ENCODE measurements at places on chromosomes 11 and 22.

DNA sequence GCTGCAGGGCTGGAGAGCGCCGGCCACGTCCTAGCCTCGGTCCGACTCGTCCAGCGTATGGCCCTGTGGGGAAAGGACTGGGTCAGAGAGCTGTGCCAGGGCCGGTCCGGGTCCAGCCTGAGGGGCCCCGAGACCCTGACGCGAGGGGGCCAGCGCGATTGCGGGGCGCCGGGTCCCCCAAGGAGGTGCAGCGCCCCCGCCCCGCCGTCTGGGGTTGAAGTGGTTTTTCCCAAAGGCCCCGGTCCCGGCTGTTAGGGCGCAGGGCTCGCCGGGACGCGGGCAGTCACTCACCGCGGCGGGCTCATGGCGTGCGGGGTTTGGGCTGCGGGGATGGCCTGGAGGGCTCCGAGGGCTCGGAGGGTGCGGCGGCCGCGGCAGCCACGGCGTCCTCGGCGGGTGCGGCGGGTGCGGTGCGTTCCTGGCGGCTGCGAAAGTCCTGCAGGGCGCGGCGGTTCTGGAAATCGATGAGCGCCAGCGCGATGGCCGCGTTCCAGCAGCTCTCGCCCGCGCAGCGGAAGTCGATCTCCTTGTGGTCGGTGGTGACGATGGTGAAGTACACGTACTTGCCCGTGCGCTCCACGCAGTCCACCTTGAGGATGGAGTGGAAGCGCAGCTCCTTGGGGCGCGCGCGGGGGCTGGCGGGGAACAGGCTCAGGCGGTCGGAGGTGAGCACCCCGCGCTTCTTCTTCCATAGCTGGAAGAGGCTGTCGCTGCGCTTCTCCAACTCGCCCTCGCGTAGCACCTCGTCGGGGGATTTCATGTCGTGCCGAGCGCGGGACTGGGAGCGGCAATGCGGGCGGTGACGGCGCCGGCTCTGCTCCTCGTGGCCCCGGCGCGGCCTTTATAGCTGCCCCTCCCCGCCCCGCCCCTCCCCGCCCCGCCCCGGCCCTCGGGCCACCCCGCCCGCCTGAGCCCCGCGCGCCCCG lies at the start of gene PHLDA2:
Gene PHLDA2, minus strand, starts transcription at position 816 of the 926 bp plus-strand sequence. Its CDS starts 56 bp downstream, at position 760.
- no peak for DNase-seq

GRCh38 chr11:28268925-28269324 lies 160.7 kb downstream of the METTL15 start:
- no peak for DNase-seq

- no peak for DNase-seq
These were observed 55.2 kb downstream of the ST3GAL4 start for GRCh38 chr11:126410649-126411048.

DNA sequence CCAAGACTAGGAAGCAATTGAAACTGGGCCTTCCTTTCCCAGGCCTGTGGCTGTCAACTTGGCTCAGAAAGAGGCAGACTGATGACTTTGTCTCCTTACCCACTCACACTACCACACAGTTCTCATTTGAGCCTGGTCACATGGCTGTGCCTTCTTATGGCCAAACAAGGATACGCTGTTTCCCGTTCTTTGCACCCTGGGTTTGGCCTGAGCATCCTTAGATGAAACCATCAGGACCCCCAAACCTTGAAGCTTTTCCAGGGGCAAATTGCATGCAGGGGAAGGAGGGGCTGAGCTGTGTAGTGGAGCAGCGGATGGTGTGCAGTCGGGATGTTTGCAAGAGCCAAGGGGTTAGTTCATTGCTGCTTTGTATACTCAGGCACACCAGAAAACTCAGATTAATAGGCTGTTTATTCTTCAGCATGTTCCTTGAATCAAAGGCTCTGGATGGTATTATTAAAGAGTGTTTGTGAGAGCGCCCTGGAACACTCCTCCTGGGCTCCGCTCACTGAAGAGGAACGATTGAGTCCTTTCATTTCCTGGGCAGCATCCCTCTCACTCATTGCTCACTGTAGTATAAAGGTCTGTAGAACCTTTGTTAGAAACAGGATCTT lies 69.8 kb downstream of the ARFGAP2 start:
- peak; percentile 23 for DNase-seq

GRCh38 chr11:117882311-117882905 lies 6.0 kb upstream of the FXYD6 start:
- DNase-seq: peak; percentile 92

- no peak for DNase-seq
These were observed 8.0 kb upstream of the MS4A10 start for GRCh38 chr11:60777106-60777505.

- DNase-seq: no peak
These were observed 34.7 kb downstream of the RNF169 start for GRCh38 chr11:74783241-74783871.

- no peak for DNase-seq
These were observed 18.2 kb upstream of the NDUFC2 start for GRCh38 chr11:78097666-78098385.

DNA sequence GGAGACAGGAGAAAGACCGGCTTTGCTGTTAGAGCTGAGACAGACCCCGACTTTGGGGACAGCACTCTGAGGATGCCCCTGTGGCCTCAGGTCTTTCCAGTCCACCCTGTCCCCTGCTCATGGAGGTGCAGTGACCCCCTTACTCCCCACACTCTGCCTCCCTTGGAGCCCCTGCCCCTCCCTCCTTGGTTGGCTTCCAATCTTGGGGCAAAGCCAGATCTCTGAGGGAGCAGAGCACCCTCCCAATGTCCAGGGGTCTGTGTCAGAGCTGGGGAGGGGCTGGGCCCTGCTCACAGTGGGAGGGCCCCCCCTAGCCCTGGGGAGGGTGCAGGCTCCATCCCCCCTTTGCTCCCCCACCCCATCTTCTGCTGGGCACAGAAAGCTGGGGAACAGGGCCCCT lies 50.0 kb downstream of the IGLL1 start:
- DNase-seq: no peak

- DNase-seq: no peak
These were observed 65.3 kb upstream of the SLN start for GRCh38 chr11:107777110-107777509.

DNA sequence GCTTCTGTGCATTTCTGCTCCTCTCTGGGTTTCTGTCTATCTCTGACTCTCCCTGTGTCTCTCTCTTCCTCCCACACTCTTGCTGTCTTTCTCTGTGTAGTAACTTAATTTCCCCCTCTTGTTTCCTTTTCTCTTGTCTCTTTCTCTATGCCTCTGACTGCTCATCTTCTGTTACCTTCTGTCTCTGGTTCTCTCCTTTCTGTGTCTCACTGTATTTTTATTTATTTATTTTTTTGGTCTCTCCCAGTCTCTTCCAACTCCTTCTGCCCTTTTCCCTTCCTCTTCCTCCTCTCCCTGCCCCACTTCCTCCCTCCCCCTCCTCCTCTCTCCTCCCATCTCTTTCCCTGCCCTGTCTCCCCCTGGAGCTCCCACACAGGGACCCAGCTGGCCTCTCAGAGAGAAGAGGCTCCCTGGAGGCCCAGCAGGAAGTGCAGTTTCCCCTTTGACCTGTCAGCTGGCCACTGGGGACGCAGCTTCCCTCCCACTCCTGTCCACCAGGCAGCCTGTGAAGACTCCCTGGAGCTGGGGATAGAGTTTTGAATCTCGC lies 38.3 kb upstream of the MYH9 start:
- no peak for DNase-seq

- no peak for DNase-seq
These were observed 273.9 kb downstream of the SBF2 start for GRCh38 chr11:10019906-10020682.

DNA sequence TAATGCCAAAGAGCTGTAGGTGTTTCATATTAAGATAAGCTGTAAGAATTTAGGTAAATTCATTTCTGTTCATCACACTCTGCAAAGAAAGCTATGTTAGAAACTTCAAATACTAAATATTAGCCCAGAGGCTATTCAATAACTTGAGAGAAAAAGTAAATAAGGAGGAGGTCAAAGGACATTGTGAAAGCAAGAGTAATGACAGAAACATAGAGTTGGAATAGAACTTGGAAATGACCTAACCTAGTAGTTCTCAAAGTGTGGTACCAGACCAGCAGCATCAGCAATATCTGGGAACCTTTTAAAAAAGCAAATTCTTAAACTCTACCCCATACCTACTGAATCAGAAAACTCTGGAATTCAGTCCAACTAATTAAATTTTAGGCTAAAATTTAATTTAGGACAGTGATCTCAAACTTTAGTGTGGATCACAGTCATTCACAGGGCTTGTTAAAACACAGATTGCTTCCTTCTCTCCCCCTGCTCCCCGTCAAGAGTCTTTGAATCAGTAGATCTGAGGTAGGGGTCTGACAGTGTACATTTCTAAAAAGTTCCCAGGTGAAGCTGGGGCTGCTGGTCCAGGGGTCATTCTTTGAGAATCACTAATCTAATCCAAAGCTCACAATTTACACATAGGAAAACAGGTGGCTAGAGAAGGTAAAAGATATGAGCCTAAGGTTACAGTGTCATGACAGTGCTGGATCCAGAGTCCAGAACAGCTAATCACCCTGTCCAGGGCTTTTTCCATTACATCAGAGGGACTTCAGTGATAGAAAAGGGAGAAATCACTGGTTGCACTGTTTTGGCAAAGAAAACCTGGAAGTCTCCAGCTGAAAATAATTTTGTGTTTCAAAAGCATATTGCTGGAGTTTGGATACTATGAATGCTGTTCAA lies 241.1 kb downstream of the SOX6 start:
- DNase-seq: no peak

DNA sequence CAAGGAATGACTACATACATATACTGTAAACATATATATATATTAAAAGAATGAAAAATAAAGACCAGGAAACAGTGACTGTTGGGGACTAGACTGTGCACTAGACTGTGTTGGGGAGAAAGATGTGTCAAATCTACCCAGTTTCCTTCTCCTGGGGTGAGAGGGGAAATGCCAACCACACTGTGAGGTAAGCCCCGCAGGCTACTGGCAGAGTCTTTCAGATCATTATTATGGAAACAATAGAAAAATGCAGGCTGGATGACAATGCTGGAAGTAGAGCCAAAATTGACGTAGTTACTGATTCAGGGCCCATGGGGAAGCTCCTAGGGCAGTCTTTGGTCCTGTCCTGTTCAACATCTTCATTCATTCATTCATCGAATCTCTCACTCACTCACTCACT lies 101.4 kb downstream of the C11orf58 start:
- DNase-seq: no peak

- DNase-seq: no peak
These were observed 15.7 kb upstream of the PARVA start for GRCh38 chr11:12361682-12362081.

GRCh38 chr11:86869531-86869930 lies 69.2 kb downstream of the PRSS23 start:
- no peak for DNase-seq

DNA sequence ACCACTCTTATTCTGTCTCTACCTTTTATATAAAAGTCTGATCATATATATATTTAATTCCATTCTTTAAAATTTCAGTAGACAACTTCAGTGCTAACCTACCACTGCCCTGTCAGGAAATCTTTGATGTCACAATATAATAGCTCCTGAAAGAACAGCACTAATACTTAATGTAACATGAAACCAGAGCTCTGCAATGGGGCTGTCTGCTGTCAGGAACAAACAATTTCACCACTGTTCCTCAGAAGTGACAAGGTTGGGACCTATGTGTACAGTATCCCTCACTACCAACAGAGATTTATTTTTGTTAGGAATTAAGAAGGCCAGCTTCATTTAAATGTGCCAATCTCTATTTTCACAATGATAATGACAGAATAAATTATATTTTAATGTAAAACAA lies 165.5 kb upstream of the C11orf58 start:
- DNase-seq: no peak

DNA sequence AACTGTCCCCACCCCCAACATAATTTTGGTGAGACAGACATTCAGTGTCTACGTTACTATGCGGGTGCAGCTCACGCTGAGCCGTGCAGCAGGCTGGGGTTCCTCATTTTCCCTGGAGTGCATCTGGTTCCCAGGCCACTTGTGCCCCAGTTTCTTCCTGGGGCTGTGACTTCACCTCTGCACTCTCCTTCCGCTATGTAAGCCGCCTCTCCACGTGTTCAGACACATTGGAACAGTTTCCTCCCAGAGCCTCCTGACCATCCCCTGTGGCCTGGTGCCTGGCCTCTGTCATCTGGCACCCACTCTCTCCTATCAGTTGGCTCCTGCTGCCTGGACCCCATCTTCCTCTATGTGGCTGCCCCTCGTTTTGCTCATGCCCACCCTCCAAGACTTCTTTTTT lies 46.2 kb upstream of the A4GALT start:
- no peak for DNase-seq

- no peak for DNase-seq
These were observed 7.1 kb downstream of the TBX1 start for GRCh38 chr22:19767427-19768341.

DNA sequence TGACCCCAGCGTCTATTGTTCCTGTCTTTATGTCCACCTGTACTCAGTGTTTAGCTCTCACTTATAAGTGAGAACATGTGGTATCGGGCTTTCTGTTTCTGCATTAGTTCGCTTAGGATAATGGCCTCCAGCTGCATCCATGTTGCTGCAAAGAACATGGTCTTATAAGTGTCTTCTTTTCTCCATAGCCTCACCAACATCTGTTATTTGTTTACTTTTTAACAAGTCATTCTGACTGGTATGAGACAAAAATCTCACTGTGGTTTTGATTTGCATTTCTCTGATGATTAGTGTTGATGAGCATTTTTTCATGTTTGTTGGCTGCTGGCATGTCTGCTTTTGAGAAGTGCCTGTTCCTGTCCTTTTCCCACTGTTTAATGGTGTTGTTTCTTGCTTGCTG lies 21.7 kb upstream of the SLN start:
- no peak for DNase-seq

GRCh38 chr22:28594076-28594796 lies 85.4 kb downstream of the TTC28 start:
- no peak for DNase-seq

DNA sequence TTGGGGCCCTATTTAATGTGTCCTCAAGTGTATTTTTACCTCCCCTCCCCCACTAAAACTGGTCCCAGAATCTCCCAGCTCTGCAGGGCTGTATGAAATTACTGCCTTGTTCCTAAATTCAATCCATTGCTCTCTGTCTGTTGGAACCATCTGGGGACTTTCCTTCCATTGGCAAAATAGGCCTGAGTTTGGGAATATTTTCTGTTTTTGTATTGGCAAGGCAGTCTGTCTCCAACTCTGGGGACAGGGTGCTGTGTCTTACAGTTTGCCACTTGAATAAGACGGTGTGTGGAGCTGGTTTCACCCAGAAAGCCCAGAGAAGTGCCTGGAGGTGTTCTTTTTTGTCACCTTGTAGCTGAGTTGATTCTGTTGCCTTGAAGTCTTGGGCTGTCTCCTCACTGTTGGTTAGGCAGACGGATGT lies 1.3 kb downstream of the PACS1 start:
- DNase-seq: no peak

- DNase-seq: peak; percentile 84
These were observed 56.9 kb downstream of the PACS1 start for GRCh38 chr11:66126808-66127555.

DNA sequence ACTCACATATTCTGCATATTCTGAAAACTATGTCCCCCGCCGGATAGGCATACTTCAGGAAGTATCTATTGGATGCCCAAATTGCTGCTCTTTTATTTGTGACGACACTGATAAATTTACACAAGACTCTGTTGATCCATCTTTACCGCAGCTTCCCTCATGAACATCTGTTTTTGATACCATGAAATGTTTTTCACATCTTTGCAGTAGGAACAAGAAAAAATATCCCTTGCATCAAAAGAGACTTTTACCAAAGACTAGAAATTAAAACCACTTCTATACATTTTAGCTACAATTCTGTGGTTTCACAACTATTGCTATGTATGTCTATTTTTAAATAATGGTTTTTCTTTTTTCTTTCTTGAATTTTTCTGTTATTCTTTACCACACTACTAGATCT lies 15.3 kb downstream of the POU2AF2 start:
- no peak for DNase-seq

Measured in NCI-H526 (cell line).